ENCODE measurements at places on chromosomes 11 and 22.
A peak's percentile ranks its signal among the peaks of the same experiment; 100 is the strongest.

- no peak for DNase-seq
These were observed 74.4 kb upstream of the PRR5 start for GRCh38 chr22:44627521-44628139.

DNA sequence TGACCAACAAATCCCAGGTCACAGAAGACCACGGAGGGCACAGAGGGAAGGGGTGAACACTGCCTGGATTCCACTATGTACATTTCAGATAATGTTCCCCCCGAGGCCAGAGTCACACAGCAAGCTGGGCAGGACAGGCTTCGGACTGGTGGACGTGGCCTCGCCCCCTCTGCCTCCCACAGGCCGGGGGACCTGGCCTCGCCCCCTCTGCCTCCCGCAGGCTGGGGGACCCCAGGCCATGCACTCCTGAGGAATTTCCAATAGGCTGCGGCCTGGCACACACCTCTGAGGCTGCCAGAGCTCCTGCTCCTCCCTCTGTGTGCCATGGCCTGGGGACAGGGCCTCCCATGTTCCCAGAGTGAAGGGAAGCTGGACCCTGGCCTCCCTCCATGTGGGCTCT lies 1352.8 kb downstream of the BRD1 start:
- no peak for DNase-seq

DNA sequence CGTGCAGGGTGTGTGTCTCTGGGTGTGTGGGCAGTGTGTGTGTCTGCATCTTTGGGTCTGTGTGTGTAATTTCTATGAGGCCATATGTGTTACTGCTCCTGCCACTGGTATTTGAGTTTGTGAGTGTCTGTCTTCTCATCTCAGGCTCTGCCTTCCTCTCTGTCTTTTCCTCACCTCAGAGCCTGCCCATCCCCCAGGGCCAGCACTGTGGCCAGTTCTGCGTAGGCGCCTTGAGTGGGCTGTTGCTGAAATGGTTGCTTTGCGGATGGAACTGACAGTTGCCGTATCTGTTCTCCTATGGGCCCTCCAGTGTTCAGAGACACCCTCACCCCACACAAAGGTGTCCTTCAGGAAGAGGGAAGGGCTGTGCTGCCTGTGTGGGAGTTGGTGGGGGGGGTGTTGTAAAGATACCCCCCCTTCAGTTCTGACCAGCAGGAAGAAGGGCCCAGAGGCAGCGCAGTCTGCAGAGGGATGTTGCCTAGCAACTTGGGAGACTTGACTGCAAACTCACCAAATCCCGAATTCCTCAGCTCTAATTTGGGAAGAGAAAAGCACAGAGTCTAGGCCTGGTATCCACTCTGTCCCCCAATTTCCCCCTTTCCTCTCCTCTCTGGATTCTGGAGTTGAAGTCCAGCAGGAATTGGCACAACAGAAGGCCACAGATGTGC lies 2.0 kb upstream of the NRGN start:
- no peak for DNase-seq

- no peak for DNase-seq
These were observed 47.9 kb upstream of the RAB1B start for GRCh38 chr11:66220566-66220935.

- peak; percentile 48 for DNase-seq
These were observed 45.7 kb upstream of the TSPAN18 start for GRCh38 chr11:44680982-44681597.

GRCh38 chr11:59418156-59418555 lies 8.1 kb downstream of the OR5A2 start:
- DNase-seq, result no peak

GRCh38 chr22:50530877-50531545 lies 1.2 kb upstream of the TYMP start:
- peak; percentile 65 for DNase-seq

- no peak for DNase-seq
These were observed 23.4 kb upstream of the PIK3C2A start for GRCh38 chr11:17230867-17231851.

DNA sequence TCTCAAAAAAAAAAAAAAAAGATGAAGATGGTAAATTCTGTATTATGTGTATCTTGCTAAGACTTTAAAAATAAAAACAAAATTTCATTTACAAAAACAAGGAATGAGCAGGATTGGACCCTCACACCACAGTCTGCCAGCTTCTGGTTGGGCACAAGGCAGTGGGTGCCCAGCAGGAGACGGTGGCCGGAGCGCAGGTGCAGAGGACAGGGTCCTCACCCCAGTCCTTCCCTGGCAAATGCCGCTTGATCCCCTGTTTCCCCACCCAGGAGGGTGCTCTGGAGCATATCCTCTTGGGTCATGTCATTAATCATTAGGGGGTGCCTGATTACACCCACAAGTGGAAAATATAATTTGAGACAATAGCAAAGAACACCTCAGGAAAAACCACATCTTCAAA lies 31.2 kb downstream of the SHANK2 start:
- DNase-seq, result no peak

DNA sequence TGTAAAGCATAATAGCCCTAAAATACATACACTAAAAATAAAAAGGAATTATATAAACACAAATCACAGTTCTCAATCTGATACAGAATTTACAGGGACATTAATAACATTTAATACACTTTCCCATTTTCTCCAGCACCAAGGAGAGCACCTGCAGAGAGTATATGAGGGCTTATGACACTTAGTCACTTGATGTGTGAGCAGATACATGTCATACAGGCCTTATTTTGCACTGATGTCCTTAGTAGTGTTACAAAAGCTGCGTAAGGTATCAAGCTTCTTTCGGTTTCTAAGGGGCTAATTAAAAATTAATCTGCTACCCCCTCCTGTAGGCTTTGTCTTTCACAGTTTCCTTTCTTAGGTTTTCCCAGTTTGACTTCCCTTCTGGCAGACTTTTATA lies 61.3 kb downstream of the TRIM44 start:
- no peak for DNase-seq

GRCh38 chr11:123062892-123063825 lies 1.2 kb upstream of the HSPA8 start:
- peak; percentile 49 for DNase-seq

DNA sequence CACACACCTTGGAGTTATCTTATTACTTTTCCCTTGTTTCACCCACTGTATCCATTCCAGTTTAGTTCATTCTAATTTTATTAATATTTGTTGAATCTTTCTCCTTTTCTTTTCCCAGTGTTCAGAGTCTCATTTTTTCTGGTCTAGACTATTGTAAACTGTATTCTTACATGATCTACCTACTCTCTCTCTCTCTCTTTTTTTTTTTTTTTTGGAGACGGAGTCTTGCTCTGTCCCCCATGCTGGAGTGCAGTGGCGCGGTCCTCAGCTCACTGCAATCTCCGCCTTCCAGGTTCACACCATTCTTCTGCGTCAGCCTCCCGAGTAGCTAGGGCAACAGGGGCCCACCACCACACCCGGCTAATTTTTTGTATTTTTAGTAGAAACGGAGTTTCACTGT lies 2.1 kb downstream of the ANKRD42 start:
- no peak for DNase-seq

GRCh38 chr11:16395601-16396000 lies 39.3 kb upstream of the SOX6 start:
- DNase-seq, result no peak

DNA sequence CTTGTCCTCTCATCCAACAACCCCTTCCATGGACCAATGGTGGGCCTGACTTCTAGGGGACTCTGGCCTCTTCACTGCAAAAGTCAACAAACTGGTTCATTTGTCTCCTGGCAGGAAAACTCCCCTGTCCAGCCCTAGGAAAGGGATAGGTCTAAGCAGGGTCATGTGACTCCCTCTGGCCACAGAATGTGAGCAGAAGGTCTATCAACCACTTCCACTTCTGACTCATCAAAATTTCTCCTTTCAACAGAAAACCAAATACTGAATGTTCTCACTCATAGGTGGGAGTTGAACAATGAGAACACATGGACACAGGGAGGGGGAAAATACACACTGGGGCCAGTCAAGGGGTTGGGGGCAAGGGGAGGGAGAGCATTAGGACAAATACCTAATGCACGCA lies 1.3 kb upstream of the ISX start:
- no peak for DNase-seq

GRCh38 chr11:125357551-125357950 lies 138.5 kb downstream of the FEZ1 start:
- no peak for DNase-seq

GRCh38 chr22:18104566-18104965 lies 6.0 kb upstream of the TUBA8 start:
- DNase-seq, result no peak

- no peak for DNase-seq
These were observed 14.4 kb downstream of the BCL9L start for GRCh38 chr11:118911113-118911879.

- DNase-seq, result peak; percentile 19
These were observed 38.0 kb upstream of the TBCEL start for GRCh38 chr11:120985718-120986569.

DNA sequence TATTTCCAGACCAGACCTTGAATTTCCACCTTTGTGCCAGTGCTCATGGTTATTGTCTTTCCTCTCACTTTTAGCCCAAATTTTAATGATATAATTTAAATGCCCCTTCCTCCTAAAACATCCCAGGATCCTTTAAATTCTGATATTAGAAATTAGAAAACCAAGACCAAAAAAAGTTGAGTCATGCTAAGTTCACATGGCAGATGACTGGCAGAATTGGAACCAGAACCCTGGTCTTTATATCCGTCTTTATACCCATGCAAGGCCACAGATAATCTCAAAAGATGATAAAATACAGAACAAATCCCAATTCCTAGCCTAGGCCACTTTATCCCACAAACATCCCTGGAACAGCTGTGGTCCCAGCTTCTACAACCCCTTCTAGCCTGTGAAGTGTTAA lies 26.5 kb downstream of the ADORA2A start:
- DNase-seq, result no peak

DNA sequence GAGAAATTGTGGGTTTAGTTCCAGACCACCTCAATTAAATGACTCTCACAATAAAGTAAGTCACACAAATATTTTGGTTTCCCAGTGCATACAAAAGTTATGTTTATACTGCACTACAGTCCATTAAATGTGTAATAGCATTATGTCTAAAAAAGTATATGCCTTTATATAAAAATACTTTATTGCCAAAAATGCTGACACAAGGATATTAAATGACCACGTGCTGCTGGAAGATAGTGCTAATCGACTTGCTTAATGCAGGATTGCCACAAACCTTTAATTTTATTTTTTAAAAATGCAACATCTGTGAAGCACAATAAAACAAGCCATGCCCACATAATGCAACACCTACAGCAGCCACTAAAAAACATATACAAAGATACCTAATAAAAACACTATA lies 27.0 kb downstream of the OR5AK2 start:
- no peak for DNase-seq

DNA sequence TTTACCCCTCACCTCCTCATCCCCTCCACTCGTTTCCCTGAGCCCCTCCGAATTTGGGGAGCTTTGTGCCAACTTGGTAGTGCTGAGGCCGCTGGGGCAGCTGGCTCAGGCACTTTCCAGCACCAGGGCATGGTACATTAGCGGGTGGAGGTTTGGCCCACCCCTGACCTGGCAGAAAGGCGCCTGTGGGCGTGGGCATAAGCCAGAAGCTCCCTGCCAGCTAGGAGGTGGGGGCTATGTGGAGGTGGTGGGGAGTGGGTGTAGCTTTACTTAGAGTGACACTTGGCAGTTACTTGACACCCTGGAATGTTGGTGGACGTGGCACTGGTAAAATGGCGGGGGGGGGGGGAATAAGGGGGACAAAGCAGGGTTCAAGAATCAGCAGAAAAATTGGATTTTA lies 10.3 kb upstream of the IGF2 start:
- no peak for DNase-seq

DNA sequence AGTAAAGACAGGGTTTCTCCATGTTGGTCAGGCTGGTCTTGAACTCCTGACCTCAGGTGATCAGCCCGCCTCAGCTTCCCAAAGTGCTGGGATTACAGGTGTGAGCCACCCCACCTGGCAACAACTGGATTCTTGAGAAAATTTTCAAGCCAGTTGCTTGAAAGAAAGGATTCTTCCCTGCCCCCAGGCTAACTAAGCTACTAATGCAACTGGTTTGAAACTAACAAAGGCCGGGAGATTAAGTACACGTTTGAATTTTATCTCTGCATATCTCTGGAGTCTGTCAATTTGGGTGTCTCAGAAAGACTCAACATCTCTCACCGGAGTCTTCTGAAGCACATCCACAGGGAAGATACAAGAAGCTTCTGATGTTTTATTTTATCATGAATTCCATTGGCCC lies 10.7 kb upstream of the ETS1 start:
- no peak for DNase-seq

- DNase-seq, result no peak
These were observed 234.3 kb downstream of the TBC1D22A start for GRCh38 chr22:46996595-46997310.

GRCh38 chr11:128757886-128758612 lies 64.2 kb downstream of the FLI1 start:
- DNase-seq, result no peak

- DNase-seq, result no peak
These were observed 23.1 kb downstream of the A4GALT start for GRCh38 chr22:42697542-42698013.

DNA sequence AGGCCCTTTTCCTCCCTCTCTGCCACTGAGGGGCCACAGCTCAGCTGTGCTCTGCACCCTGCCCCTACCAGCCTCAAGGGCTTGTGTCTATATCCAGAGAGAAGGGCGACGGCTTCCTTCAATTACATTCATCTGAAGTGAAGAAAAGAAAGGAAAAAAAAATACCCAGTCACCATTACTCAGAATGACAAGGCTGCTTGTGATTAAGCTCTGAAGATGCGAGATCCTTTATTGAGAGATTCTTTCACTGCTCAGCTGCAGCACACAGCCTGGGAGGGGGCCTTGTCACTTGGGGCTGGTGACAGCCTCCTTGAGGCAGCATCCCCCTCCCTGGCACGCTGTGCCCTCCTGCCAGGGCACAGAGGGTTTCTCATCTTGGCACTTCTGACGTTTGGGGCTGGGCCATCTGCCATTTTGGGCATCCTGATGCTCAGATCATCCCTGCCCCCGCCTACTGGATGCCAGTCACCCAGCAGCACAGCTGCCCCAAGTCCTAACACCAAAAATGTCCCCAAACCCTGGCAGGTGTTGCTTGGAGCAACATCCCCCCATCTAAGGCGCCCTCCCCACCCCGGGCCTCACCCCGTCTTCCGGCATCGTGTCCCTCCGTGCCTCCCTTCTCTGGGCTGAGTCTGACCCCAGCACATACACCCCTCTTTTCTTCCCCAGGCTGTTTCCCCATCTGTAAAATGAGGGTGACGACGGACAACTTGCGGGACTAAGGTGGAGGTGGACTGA lies 1394.7 kb downstream of the BRD1 start:
- no peak for DNase-seq

- no peak for DNase-seq
These were observed 5.4 kb downstream of the PTPMT1 start for GRCh38 chr11:47570651-47571356.

Data from activated gamma-delta T cell treated with Interleukin-2 at 50 U/mL for 16 hours (primary cell).